ENCODE measurements at places on chromosomes 2 and 18. TPM values are rescaled to one million over a fixed set of nuclear protein-coding genes. Genes with fewer than 3 reads are reported as not detected.

MEP1B gene
- polyA plus RNA-seq: not detected

DNA sequence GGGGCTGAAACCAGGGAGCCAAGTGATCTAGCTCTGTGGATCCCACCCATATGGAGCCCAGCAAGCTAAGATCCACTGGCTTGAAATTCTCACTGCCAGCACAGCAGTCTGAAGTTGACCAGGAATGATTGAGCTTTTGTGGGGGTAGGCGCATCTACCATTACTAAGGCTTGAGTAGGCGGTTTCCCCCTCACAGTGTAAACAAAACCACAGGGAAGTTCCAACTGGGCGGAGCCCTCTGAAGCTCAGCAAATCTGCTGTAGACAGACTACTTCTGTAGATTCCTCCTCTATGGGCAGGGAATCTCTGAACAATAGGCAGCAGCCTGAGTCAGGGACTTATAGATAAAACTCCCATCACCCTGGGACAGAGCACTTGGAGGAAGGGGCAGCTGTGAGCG lies 96.7 kb downstream of the CCDC148 start:
- peak; percentile 45 for DNase-seq

DNA sequence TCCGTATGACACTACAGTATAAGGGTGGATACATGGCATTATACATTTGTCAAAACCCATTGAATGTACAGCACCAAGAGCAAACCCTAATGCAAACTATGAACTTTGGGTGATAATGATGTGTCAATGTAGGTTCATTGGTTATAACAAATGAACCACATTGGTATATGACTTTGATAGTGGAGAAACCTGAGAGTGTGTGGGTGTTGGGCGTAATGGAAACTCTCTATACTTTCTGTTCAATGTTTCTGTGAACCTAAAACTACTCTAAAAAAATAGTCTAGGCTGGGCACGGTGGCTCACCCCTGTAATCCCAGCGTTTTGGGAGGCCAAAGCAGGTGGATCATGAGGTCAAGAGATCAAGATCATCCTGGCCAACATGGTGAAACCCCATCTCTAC lies 6.5 kb upstream of the ACTG2 start:
- DNase-seq: no peak

- DNase-seq: no peak
Observed at GRCh38 chr2:230234122-230234722, 8.7 kb downstream of the SP140 start.

SATB2 gene
- 2.0 TPM for polyA plus RNA-seq

AKAIN1 gene
- polyA plus RNA-seq: not detected

DNA sequence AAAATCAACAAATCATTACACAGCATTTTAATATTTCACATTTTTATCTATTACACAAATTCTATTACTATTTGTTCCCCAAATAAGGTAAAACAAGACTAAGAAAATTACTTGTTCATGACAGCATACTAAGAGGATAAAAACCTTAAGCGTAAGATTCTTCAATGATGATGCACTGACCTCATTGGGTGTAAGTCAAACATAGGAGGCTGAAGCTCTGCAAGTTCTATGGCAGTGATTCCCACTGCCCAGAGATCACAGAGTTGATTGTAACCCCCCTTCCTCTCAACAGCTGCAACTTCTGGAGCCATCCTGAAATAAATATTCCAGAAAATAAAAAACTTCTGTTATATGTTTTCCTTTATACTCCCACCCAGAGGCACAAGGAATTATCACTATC lies 82.2 kb upstream of the CDKL4 start:
- DNase-seq: no peak

- DNase-seq: peak; percentile 54
Observed at GRCh38 chr2:30708491-30709290, 98.6 kb downstream of the CAPN13 start.

DNA sequence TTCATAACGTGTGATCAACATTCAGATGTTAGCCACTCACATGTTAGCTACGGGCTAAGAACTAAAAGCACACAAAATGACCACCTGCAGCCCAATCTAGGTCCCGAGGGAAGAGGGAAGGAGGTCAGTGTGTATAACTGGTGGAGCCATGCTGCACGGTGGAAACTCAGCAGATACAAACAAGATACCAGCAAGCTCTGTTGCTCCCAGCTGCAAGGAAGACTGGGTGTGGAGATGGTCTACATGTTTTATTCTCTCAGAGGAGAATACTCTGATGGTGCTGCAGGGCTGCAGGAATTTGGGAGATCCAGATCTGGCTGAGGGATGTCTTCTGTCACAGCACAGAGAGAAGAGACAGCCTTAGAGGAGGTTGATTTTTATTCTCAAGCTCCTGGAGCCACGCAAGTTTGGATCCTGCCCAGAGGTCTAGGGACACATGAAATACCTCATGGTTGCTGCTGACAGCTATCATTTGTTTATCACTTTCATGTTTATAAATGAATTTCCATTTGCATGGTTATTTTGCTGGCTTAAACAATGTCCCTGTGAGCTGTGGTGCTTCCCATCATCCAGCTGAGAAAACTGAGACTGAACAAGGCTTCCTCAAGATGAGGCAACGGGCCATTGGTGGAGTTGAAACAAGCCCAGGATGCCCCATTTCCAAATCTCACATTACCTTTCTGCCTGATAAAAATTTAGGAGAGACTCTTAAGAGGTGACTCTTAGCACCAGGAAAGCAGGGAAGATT lies 30.9 kb downstream of the RNF144A start:
- DNase-seq: no peak

DNA sequence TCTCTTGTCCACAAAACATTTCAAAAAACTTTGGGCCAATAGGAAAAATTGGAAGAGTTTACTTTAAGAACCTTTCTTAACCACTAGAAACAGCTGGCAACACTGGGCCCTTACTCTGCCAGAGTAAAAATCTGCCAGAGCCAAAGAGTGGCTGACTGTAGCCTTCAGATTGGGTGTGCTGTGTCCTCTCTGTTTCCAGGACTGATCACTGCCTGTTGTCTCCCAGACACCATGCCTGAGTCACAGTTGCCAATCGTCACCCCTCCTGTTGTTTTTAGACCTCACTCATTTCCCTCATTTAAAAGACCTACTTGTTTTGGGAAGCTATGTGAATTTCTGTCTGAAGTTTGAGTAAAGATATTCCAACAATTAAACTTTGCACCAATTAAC lies 159.1 kb downstream of the PPP1R1C start:
- no peak for DNase-seq

DNA sequence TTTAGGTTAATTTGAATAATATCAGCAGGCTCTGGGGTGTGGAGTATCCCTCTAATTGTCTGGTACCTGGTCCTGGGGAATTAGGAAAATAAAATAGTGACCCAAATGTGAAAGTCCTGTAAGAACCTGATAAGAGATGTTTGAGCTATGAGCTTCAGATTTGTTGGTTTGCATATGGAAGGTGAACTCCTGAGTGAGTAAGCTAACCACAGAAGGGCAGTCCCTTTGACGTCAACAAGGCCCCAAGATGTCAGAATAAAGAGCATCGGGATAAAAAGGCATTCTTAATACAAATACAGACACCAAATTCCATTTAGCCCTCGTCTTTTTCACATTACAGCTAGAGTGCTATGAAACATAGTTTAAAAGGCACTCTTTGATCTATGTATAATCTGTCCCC lies 1366.3 kb upstream of the TMEFF2 start:
- no peak for DNase-seq

DNA sequence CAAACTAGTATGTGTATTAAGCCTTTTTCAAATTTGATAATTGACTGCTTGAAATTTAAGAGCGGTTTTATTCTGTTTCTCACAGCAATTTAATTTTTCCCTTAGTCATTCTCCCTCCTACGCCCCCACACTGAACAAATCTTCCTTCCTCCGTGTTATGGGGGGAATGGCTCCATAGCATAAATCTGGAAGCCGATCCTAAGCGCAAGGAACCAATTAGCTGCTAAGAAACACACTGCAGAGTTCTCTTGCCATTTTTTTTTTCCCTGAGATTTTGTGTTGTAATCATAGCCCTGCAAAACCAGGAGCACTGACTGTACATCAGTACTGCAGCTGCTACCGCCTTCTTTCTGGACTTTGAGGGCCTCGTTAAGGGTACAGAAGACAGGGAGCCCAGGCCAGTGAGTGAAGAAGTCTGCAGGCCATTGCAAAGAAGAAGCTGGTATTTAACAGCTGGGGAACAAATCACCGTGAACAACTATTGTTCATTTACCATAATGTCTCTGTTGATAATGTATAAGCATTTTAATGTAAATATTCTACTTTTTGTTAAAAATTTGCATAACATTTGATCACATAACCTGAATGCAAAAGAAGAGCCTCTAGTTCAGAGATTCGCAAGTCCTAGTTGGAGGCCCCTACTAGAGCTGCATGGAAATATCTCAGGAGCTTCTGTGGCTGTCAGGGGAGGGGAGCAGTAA lies 264.0 kb downstream of the LRATD1 start:
- DNase-seq: no peak

DNA sequence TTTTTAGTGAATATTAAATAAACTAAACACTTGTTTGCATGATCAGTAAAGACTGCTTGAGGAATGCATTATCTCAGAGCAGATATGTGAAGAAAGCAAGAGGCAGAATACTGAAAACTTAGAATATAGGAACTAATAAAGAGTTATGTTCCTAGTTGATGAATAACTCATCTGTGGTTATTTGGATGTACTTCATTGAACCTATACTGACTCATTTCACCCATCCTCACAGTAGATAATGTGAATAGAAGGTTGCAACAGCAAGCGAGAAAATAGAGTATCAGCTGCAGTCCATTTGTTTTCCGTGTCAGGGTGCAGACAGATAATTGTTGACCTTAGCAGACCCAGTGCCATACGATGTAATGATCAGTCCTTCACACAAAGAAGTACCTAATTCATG lies 945.7 kb upstream of the LRRTM1 start:
- DNase-seq: no peak

DNA sequence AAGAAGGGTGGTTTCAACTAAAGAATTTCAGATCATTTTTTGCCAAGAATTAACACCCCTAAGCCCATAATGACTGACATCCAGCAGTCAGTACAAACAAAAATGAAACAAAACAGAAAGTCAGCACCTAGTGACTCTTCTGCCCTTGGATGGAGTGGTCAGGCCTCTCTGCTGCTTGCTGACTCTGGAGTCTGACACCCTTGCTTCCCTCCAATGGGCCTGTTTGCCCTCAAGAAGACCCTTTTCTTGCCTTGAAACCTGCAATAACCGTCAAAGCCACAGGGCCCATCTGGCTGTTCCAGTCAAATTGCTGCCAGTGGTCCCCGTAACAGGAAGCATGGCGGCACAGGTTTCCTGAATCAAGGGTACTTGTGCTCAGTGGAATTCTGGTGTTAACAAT lies 27.2 kb upstream of the CYTIP start:
- DNase-seq: no peak

GRCh38 chr2:119028327-119029174 lies 86.6 kb downstream of the MARCO start:
- DNase-seq: peak; percentile 85

DNA sequence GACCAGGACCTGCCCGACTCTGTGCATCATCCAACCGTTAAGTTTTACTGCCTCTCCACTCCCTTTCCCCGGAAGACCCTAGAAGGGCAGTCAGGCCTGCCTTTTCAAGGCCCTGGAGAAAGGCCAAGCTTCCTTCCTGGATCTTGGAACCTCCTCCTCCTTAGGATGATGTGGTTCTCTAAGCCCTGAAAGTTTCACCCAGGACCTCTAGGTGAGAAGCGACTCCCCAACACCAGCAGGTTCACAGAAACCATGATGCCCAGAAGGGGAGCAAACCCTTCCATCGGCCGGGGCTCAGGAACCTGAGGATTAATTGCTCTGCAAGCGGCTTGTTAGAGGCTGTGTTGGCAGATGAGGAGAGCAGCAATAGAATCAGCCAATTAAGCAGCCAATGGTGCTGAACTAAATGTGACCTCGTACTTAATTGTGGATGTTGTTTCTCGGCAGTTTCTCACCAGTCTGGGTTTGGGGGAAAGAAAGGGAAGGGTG lies 94.2 kb upstream of the FZD7 start:
- DNase-seq: no peak

DNA sequence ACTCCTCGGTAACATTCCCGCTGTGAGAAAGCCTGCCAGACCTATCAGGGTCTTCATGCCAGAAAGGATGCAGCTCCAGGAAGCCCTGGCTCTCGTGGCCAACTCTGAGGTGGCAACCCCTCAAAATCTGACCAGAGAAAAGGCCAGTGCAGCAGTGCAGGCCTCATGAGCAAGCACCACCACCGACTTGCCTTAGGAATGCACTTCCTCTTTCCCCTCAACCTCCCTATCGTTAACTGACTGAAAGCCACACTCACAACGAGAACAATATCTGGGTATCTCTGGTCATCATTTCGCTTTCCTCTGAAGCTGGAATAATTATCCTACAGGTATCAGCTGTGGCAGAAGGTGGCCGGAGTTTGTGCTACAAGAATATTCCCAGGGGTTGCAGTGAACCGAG lies 101.4 kb upstream of the POU3F3 start:
- DNase-seq: no peak

DNA sequence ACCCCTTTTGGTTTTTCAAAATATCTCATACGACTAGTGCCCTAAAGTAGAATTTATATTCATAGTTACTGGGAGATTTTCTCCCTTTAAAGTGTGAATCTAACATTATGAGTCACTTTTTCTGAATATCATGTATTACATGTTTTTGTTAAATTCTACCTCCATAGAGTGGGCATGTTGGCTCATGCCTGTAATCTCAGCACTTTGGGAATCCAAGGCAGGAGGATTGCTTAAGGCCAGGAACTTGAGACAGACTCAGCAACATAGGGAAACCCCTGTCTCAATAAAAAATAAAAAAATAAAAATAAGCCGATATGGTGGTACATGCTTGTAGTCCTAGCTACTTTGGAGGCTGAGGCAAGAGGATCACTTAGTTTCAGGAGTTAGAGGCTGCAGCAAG lies 45.3 kb upstream of the UNC80 start:
- no peak for DNase-seq

GRCh38 chr2:157486596-157487270 lies 42.8 kb upstream of the CYTIP start:
- DNase-seq: no peak

GRCh38 chr2:25424426-25425028 lies 82.8 kb upstream of the DNMT3A start:
- no peak for DNase-seq

- no peak for DNase-seq
Observed at GRCh38 chr2:18623782-18624181, 34.4 kb upstream of the NT5C1B start.

CAPN14 gene
- 0.15 TPM for polyA plus RNA-seq

DNA sequence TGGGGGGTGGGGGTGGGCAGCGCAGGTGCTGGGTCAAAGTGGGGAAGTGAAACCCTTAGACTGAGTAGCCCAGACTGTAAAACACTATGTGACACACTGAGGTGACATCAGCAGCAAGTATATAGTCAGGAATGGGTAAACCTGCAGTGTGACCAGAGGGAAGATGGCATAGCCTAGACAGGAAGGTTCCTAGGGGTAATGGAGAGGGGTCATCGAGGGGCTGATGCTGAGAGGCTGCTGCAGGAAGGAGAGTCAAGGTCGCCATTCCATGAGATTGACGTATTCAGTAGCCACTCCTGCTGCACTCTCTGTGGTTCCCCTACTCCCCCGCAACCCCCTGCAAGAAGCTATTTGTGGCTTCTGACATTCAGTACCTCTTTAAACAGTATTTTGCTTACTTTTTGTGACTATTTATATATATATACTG lies 111.7 kb downstream of the CHST9 start:
- DNase-seq: no peak

GRCh38 chr18:35933982-35934381 lies 38.5 kb upstream of the RMP24 start:
- DNase-seq: no peak

GRCh38 chr2:207796585-207797350 lies 27.1 kb upstream of the FZD5 start:
- DNase-seq: peak; percentile 75

Measured in GM23338 (cell line).